Hematopoietic multipotent progenitor cell treated with erythropoietin and hydrocortisone succinate and interleukin-3 and kit ligand, for 8 days (in vitro differentiated cells): ENCODE measurements at places on chromosomes 1 and 21.

DNA sequence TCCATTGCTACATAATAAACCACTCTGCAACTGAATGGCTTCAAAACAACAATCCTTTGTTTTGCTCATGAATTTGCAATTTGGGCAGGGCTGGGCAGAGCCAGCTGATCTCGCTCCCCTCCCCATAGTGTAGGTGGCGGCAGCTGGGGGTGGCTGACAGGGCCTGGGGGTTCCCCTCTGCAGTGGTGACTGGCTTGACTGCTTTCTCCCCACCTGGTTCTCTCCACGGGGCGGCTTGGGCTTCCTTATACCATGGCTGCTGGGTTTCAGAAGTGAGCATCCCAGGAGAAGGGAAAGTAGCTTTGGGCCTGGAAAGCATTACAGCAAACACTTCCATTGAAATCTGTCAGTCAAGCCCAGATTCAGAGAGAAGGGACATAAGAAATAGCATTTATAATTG is 129.7 kb upstream of the ZBTB40 start:
- DNase-seq: no peak

- DNase-seq: no peak
Observed at GRCh38 chr1:165883056-165883455, 55.6 kb downstream of the UCK2 start.

DNA sequence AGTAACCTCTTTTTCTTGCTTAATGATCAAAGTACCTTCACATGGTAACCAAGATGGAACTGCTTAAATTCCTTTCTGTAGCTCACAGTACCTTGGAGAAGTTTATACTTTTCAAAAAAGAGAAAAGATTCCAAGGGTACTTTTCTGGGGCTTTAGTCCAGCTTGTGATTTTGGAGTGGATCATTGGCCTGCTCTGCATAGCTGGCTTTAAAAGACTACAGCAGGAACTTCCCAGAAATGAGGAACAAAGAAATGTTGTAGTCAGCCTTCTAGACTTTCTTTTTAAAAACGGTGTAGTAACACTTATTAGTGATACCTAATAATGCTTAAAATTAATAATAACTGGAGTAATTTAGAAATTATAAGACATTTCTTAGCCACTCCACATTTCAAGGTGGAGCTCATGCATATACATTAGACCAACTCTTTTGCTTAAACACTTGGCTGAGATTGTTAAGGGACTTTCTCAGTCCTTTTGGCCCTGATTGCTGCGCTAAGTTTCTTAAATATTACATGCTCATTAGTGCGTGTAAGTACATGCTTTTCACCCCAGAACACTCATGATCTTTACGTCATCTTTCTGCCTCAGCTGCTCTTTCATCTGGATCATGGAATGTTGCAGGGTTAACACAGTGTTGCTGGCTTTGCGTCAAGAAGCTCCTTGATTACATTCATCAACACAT is 57.3 kb downstream of the SDCCAG8 start:
- no peak for DNase-seq

GRCh38 chr1:203321273-203322052 is 16.1 kb downstream of the BTG2 start:
- DNase-seq: no peak

DNA sequence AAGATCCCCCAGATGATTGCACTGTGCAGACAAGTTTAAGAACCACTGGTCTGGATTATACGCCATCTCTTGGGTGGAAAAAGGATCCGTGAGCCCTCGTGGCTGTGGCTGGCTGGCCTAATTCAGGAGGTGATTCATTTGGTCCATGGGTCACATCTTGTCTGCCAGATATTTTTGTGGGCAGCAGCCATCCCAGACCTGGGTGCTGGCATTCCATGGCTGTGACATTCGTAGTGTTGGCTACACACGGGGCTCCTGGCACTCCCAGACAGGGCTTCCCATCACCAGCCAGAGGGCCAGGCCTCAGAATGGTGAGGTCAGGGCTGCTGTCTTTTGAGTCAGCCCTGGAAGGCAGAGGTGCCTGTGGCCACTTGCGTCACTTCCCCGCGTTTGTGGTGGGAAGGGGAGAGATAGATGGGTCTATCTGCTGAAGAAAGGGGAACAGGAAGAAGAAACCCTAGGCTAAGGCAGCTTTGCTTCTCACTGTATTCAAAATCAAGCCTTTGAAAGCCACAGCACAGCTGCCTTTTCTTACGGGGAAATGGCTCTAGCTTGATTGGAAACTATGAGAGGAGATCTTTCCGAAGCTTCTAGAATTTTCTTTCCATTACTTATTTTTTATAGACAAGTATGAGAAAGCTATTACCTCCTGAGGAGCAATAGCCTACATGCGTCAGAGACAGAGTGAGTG is 32.4 kb downstream of the EIF2D start:
- DNase-seq: peak; percentile 65

DNA sequence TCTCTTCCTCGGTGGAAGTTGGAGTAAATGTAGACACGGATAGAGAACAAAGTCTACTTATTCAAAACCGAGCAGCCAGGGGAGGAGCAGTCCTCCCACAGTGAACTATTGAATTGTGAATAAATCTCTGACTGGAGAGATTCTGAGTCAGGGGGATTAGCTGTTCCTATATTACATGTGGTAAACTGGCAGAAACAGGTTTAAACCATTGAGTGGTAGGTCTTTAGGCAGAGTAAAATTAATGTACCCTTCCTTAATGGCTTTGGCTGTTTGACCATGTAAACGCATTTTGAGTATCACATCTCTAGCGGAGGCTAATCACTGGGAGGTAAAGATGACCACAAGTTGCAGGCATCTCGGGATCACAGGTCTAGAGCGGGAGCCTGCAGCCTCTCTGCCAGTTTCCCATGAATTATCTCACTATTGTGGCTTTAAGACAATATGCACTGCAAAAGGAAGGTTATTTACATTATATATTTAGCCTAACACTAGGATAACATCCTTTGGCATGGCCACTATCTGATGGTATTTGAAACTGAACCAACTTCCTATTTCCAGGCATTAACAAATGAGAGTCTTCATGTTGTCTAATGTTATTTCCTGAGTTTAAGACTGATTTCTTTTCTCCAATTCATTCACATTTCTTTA is 7.9 kb upstream of the DISC1 start:
- no peak for DNase-seq

DNA sequence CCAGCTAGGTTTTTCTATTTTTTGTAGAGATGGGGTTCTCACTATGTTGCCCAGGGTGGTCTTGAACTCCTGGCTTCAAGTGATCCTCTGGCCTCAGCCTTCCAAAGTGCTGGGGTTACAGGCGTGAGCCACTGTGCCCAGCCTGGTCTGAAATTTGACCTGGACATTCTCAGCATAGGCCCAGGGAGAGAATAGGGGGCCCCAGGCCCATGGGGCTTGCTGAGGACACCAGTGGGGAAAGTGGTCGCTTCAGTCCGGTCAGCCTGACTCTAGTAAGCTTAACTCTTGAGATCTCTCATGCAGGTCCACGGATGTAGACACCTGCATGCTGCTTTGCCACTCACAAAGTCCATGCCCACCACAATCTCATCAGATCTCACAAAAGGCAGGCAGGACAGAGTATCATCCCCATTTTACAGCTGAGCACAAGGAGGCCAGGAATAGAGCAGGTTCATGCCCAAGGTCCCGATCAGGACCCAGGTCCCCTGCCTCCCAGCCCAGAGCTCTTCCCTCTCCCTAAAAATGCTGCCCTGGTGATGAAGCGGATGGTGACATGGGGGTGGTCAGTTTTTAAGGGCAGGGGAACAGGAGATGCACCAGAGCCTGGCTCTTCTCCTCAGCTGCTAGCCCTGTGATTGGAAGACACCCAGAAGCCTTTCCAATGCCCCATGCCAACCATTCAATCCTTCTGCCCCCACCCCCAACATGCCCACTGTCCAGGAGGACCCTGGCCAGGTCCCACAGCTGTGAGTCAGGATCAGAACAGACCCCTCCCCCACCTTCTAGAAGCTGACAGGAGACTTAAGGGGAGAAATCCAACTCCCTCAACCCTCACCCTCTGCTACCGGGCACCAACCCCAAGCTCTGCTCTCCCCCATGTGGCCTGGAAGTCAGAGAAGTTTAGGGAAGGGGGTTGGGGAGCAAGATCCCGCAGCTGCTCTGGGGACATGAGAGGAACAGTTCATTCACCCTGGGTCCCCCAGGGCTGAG is 1.8 kb downstream of the FHL3 start:
- peak; percentile 30 for DNase-seq

DNA sequence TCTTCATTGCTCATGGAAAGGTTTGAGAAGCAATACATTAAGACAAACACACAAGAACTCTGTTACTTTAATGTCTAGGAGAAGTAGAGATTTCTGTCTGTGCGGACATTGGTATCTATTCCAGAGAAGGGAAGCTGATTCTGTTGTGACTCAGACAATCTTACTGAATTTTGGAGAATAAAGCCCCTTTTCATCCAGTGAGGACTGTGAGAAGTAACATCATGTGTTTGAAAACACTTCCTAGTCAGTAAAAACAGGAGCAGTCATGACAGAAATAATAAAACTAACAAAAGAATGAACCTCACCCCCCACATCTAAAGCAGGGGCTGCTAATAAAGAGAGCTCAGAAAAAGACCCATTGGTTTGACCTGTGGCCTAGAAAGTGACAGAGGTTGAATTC is 46.6 kb downstream of the NEK7 start:
- no peak for DNase-seq

- no peak for DNase-seq
Observed at GRCh38 chr1:145962157-145963102, 1.9 kb downstream of the ANKRD34A start.

- DNase-seq: no peak
Observed at GRCh38 chr1:200128944-200129879, 101.7 kb downstream of the NR5A2 start.

DNA sequence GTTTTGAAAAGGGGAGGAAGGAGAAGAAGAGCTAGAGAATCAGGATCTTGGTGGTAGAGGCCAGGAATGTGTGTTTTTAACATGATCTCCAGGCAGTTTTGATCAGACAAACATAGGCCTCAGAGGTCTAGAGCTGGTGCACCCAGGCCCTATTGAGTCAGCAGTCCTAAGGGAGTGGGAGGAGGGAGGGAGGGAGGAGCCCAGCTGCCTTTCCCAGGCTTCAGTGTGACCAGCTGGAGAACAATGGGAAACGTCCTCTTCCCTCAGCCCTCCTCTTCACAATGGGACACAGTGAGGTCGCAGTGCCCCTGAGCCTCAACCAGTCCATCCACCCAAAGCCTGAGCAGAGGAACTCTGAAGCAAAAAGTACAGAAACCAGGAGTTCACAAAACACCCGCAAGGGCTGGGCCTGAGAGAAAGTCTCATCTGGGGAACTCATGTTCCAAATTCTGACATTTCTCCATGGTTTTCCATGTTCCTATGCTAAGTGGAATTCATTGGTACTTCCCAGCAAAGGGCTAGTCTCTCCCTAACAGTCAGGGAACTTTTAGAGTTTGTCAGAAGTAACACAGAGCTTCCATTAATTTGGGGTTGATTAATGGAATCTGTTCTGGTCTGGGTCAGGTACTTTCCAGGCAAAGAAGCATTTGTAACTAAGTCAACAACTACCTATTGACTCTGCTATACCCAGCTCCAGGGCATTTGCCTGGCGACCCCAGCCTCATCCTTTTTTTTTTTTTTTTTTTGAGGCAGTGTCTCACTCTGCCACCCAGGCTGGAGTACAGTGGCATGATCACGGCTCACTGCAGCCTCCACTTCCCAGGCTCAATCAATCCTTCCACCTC is 37.5 kb downstream of the ELAPOR1 start:
- no peak for DNase-seq

GRCh38 chr1:233090746-233091494 is 140.5 kb downstream of the NTPCR start:
- no peak for DNase-seq

DNA sequence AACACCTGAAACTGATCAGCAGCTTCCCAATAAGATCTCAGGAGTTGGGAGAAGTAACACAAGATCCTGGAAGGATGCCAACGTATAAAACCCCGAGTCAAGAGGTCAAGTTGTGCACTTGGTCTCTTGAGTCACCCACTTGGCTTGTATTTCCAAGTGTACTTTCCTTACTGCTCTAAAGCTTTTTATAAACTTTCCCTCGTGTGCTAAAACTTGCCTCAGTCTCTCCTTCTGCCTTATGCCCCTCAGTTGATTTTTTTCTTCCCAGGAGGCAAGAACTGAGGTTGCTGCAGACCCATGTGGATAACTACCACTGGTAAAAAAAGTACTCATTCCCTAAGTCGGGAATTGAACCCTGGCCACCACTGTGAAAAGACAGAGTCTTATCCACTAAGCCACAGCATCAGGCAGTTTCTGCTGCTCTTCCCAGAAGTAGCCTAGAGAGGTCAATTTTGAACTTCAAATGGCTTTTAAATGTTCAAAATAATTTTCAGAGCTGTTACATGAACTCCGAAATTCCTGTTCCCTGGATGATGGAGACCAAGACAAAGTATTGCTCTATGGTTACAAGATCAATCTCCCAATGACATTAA is 28.9 kb downstream of the ITLN2 start:
- DNase-seq: peak; percentile 34

GRCh38 chr1:153742411-153743142 is 14.7 kb downstream of the INTS3 start:
- no peak for DNase-seq

- no peak for DNase-seq
Observed at GRCh38 chr21:16976193-16976592, 536.6 kb upstream of the CXADR start.

DNA sequence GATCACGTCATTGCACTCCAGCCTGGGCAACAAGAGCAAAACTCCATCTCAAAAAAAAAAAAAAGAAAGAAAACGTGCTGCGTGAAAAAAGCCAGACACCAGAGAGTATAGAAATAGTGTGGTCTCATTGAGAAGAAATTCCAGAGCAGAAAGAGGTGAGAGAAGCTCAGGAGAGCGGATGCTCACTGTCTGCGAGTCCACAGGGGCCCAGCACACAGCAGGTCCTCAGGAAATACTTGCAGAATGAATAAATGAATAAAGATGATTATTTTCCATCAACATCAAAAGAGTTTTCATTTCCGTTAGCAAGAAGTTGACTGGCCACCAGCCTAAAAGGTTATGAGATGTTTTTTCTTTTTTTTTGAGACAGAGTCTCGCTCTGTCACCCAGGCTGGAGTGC is 14.4 kb downstream of the CASP9 start:
- no peak for DNase-seq

DNA sequence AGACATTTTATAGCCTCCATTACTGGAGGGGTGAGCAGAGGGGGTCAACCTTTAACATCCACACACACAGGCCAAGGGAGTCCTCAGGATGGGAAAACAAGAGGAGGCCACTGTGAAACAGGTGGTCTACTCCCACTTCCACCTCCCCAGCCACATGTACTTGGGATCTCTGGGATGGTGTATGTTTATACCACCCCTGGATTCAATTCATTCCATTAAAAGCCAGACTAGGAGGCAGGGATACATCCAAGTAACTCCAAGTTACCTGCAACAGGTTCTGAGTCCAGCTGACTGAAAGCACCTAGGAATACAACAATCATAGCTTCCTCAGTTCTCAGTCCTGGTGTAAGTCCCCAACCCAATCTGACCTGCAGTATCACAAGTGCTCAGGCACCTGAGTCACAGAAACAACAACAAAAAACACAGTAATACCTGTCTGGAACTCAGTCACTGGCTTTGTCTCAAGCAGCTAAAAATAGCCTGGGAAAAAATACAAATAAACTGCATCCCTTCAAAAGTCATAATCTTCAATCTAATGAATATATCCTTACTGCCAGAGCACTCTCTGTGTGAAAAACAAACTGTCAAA is 9.8 kb downstream of the ERI3 start:
- DNase-seq: no peak
